GM10248 (cell line): ENCODE measurements at places on chromosomes 5 and 9.

DNA sequence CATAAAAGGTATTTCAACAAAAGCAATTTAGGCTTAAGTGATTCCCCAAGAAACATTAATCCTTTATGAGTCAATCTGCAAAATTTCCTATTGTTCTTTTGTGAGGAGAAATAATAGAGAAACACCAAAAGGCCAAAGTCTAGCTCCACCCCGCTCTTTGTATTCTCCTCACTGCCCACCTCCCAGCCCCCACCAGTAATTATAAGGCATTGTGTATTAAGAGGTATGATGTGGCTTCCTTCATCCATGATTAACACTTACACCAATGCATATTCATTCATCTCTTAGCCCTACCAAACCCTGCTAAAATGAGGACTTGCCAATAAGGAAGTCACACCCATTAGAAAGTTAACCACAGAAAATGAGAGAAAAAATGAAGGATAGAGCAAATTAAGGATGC, 105.3 kb upstream of the SPATA31D4 start:
- no peak for DNase-seq

- no peak for DNase-seq
These were observed 1.4 kb downstream of the LIX1 start for GRCh38 chr5:97141031-97141430.

DNA sequence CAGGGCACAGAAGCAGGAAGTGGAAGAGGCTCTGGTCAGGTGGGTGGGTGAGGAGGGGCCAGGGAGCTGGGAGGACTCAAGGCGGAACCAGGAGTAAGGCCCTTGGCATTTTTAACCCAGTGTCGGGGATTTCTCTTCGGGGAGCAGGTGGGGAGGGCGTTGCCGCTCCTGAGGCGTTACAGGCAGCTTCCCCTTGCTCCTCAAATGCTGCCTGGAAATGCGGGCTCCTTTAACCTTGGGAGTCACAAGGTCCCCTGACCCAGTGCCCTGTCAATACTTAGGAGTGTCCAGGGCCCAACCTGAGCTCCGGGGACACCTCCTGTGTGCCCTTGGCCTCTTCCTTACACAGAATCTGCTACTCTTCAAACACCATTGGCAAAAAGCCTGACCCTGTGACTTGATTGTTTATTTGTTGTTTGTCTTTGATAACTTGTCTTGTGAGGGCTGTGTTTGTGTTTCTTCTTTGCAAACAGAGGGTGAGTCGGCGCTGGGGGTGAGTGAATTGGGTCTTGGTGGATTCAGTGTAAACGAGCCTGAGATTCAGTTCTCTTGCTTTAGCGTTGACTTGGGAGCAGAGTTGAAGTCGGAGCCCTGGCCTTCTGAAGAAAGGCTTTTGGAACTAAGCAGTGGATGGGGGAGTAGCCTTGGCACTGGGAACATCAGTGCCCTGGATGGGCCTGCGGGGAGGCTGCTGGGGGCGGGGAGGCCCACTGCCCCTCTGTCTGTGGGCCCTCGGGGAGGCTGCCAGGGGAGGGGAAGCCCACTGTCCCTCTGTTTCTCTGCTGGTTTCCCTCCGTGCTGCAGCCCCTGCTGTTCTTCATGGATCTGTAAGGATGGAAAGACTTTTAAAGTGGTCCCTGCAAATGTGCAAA, 300.7 kb upstream of the IRX4 start:
- no peak for DNase-seq

- peak; percentile 91 for DNase-seq
These were observed at the start of gene GLDC for GRCh38 chr9:6645355-6646292. GLDC (minus strand) TSS chr9:6645729; CDS start chr9:6645499, 230 bp downstream.

DNA sequence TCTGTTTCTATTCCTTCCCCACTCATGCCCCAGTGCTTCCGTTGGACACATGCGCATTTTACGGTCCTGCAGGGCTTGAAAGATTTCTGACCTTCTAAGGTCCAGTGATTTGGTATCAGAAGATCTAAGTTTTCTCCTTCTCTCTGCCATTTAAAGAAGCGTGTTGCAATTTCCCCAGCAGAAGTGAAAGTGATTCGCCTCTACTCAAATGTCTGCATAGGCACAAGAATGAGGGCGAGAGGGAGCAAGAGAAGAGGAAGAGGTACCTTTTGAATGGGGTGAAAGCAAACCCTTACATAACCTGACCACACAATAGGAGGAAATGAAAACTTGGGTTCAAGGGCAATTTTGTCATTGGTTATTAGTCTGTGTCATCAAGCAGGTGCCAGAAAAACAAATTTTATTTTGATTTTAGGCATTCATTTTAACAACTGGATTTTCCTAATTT, 31.7 kb upstream of the NR3C1 start:
- peak; percentile 76 for DNase-seq

DNA sequence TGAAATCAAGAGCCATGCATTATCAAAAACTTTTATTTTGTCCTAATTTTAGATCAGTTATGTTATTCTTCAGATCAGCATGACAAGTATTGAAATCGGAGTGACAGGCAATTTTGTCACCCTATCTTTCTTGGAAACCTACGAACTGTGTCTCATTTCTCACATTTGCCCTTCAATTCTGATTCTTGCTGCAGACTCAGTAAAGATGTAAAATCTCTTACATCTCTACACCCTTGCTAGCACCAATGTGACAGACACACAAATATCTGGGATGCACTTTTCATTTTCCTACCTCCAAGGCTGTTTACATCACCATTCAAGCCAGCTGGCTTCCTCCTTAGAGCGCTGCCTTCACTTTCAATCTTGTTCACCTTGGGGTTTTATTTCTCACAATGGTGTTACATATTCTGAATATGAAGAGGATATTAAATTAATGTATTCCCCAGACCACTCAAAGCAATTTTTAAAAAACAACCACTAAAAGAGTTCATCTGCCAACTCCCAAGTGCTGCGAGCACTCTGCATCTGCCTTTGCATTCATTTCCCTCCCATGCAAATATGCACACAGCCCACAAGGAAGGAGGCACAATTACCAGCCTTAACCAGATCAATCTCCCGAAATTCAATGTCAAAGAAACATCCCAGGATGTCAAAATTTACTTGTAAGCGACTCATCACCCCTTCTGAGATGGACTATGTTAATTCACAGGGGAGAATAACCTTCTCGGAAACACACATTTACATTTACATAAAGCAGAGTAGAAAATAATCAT, 164.3 kb downstream of the ENC1 start:
- no peak for DNase-seq

GRCh38 chr5:141934099-141934844, 10.6 kb downstream of the DELE1 start:
- DNase-seq, result no peak

GRCh38 chr9:132912131-132912530, 32.3 kb downstream of the TSC1 start:
- DNase-seq, result no peak

- no peak for DNase-seq
These were observed 617 bp downstream of the PPP6C start for GRCh38 chr9:125189011-125189360.

DNA sequence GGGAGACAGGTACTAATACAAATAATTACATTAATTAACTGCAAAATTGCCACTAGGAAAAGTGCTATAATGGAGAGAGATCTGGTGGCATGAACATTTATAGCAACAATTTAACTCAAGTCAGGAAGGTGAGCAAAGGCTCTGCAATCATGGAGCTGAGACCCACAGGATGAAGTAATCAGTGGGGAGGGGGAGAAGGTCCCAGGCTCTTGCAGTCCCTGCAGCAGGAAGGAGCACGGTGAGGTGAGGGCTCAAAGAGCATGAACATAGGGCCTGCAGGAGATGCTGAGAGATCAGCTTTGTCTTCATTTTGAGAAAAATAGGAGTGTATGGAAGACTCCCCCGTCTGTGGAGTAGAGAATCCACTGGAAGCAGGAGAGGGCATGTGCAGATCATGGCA, 6.5 kb downstream of the PTPN3 start:
- no peak for DNase-seq
